ENCODE measurements at places on chromosomes 5 and 9. TPM values are rescaled to one million over a fixed set of nuclear protein-coding genes. Genes with fewer than 3 reads are reported as not detected.

Gene SV2C
- total RNA-seq = 0.32 TPM

DNA sequence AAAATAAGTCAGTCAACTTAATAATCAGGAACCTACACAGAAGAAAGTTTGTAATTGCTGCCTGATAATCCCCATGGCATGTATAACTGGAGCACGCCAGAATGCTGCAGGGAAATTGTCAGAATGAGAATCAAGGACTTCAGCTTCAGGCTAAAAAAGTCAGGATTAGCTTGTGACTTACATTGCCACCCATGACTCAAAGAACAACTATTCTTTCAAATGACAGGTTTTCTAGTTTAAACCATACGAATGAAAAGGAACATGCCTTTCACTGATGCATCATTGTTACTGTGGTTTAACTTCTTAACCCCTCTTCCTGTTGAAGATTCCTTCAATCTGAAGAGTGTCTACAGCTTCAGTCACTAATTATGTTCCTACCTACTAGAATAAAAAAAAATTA, 112.4 kb downstream of the ISL1 start:
- no peak overlapping the region for H3K4me3 ChIP-seq
- no peak overlapping the region for H3K27ac ChIP-seq
- H3K36me3 ChIP-seq = no peaks in the 10 kb centered on the region
- no peaks in the 10 kb centered on the region for H3K4me1 ChIP-seq
- H3K27me3 ChIP-seq = no peaks in the 10 kb centered on the region

DNA sequence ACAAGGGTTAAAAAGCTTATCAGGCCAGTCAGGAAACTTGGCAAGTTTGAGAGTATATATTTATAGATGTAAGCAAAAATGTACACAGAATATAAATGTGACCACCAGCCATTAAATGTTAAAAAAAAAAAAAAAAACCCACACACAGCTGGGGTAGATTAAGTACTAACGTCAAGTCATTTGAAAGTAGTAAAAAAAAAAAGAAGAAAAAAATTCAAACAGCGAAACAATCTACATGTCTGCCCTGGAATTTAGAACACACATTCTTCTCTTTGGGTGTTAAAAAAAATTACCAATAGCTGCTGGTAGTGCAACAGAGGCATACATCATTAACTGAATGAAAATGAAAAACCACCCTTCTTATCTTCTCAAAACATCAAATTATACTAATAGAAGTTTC, 269.7 kb downstream of the MLLT3 start:
- peaks cover 33% of the 10 kb centered on the region for H3K4me1 ChIP-seq
- peaks cover 46% of the 10 kb centered on the region for H3K36me3 ChIP-seq
- H3K27me3 ChIP-seq = no peaks in the 10 kb centered on the region
- H3K27ac ChIP-seq = no peak overlapping the region
- DNase-seq = no peak

DNA sequence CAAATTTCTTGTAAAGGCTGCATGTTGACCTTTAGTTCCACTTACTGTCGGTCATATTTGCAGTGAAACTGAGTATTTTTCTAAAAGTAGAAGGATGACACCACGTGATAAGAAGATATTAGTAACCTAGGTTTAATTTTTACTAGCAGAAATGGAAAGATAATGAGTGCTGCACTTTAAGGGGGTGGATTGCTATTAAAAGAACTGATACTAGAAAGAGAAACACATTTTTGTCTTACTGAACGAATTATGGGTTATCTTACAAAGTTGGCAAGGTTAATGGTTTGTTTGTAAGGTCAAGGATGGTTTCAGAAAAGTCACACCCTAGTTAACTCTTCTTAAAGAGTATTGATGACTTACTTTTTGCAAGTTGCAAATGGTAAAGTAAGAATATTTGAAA, 2.4 kb downstream of the MACIR start:
- DNase-seq = no peak
- H3K36me3 ChIP-seq = no peaks in the 10 kb centered on the region
- peak overlapping the region; percentile 42 for H3K4me3 ChIP-seq
- peaks cover 32% of the 10 kb centered on the region for H3K4me1 ChIP-seq

DNA sequence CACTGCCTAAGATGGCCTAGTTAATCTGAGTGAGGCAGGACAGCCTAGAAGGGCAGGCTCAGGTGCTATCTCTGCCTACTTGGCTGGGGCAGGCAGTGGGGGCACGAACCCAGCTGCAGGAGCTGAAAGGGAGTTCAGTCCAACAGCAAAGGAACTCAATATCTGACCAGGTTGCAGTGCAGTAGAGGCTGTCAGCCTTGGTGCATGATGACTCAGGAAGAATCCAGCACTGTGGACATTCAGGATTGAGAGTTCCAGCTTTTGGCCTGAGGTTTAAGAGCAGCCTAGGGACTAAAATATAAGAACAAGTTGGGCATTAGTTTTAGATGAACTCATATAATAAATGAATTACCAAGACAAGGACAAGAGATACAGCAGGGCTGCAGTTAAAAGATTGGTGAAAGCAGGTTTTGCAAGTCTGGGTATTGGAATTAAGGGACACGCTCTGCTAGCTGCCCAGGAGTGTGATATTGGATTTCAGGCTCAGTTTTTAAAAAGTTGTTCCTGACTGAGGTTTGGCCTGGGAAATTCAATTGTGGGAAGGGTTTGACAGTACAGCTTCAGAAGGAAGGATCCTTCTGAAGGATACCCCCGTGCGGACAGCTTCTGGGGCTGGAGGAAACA, 64.7 kb upstream of the ATG10 start:
- no peaks in the 10 kb centered on the region for H3K36me3 ChIP-seq
- H3K27me3 ChIP-seq = no peaks in the 10 kb centered on the region
- no peak for DNase-seq

Gene KIF2A
- 285 TPM for total RNA-seq

- H3K27me3 ChIP-seq = peaks cover 11% of the 10 kb centered on the region
- no peaks in the 10 kb centered on the region for H3K4me1 ChIP-seq
- no peak for DNase-seq
- no peaks in the 10 kb centered on the region for H3K36me3 ChIP-seq
These were observed 33.1 kb upstream of the MVB12B start for GRCh38 chr9:126293522-126293889.

Gene SLC45A2
- not detected for total RNA-seq

GRCh38 chr5:181024245-181025064, 15.6 kb upstream of the BTNL9 start:
- H3K4me3 ChIP-seq = no peak overlapping the region
- peaks cover 2% of the 10 kb centered on the region for H3K27me3 ChIP-seq
- DNase-seq = no peak
- no peaks in the 10 kb centered on the region for H3K4me1 ChIP-seq

Gene IL5
- 113 TPM for total RNA-seq

GRCh38 chr9:133572821-133573361, 36.3 kb downstream of the FAM163B start:
- H3K36me3 ChIP-seq = no peaks in the 10 kb centered on the region
- no peak overlapping the region for H3K4me3 ChIP-seq
- peaks cover 4% of the 10 kb centered on the region for H3K27me3 ChIP-seq
- no peaks in the 10 kb centered on the region for H3K4me1 ChIP-seq
- no peak for DNase-seq

DNA sequence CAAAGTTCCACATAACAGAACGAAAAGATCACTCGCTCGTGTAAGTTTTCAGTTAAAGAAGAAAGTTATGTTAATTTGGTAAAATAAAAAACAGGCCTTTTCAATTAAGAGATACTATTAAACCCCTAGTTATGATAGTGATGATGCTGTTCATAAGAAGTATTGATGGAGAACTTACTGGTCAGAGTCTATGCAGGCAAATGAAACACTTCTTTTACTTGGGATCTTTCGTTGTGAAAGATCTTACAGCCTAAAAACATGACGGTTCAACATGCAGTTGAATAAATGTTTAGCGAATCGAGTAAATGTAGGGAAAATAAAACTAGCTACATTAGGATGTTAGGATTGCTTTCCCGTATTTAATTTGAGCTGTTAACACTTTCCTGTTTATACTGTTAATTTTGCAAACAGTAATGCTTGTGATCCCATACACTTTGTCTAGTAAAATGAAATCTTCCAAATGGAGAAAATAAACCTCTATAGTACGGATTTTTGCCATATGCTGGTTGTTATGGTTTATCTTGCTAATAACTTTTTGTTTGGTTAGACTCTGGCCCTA, 2.0 kb downstream of the RHOBTB3 start:
- H3K36me3 ChIP-seq = no peaks in the 10 kb centered on the region
- DNase-seq = no peak
- no peak overlapping the region for H3K27ac ChIP-seq
- H3K4me1 ChIP-seq = peaks cover 20% of the 10 kb centered on the region
- H3K4me3 ChIP-seq = no peak overlapping the region

- no peaks in the 10 kb centered on the region for H3K27me3 ChIP-seq
- no peaks in the 10 kb centered on the region for H3K36me3 ChIP-seq
- H3K27ac ChIP-seq = no peak overlapping the region
- no peak for DNase-seq
These were observed 77.7 kb upstream of the NFIB start for GRCh38 chr9:14391620-14392019.

Gene DRD1
- not detected for total RNA-seq

Gene TSPAN17
- total RNA-seq = 33.9 TPM

DNA sequence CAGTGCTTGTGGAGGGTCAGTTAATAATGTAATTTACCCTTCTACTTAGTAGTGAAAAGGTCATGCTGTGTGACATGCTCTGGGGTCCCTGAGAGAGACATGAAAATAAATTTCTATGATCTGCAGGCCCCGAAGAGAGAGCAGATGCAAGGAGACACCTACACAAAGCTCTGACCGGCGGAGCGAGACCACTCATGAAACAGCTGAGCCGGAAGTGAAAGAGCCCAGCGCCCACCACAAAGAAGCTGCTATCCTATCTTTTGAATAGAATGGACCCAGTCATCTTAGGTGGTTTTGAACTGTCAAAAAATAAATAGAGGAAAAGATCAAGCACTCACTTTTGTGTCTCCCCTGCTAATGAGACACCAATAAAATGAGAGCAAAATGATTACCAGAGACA, 190.0 kb downstream of the MED10 start:
- H3K27ac ChIP-seq = no peak overlapping the region
- H3K27me3 ChIP-seq = no peaks in the 10 kb centered on the region
- no peak for DNase-seq
- peaks cover 4% of the 10 kb centered on the region for H3K4me1 ChIP-seq

Gene PCDHA12
- total RNA-seq = not detected

DNA sequence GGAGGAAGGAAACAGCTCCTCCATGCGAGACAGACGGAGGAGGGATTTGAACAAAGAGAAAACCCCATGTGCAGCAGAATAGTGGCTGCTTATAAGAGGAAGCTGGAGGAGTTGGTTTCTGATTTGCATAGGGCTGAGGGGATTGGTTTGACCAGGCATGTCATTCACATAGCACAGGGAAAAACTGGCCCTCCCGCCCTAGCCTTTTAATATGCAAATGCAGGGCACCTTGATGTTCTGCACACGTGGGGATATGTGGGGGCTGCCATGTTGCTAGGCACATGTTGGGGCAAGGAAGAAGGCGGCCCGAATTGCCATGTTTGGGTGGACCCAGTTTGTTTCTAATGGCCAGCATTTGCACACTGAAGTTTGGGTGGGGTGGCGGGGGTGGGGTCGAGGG, 42.2 kb downstream of the OSMR start:
- H3K27me3 ChIP-seq = peaks cover 10% of the 10 kb centered on the region
- H3K27ac ChIP-seq = no peak overlapping the region
- no peaks in the 10 kb centered on the region for H3K36me3 ChIP-seq
- no peak for DNase-seq
- no peak overlapping the region for H3K4me3 ChIP-seq
- no peaks in the 10 kb centered on the region for H3K4me1 ChIP-seq

GRCh38 chr5:109649318-109649717, 40.4 kb upstream of the MAN2A1 start:
- no peaks in the 10 kb centered on the region for H3K27me3 ChIP-seq
- no peak overlapping the region for H3K4me3 ChIP-seq
- DNase-seq = no peak
- H3K36me3 ChIP-seq = no peaks in the 10 kb centered on the region
- no peak overlapping the region for H3K27ac ChIP-seq

DNA sequence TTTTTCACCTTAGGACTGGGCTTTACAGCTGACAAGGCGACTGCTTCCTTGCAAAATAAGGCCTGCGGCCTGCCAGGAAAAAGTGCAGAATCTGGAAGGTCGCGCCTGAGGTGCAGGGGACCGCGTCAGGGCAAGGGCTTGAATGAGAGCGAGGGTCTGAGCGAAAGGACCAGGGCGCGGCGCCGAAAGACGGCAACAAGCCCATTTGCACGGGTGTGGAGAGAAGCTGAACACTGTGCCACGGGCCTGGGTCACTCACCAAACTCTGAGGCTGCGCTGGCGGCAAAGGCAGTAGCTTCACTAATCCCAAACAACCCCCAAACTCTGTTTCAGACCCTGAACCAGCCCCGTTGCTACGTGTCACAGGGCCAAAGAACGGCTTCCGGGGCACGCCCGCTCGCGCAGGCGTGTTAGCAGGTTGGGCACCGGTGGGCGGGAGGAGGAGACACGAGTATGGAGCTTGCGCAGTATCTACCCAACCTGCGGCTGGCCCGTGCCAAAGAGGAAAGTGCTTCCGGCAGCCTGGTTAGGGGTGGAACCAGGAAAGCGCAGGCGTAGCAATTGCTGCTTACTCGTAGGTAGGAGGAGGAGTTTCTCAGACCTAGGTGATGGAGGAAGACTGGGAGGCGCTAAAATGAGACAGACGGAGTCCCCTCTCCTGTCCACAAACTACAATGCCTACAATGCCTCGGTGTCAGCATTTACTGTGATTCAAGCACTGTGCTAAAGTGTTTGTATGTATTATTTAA, at the start of the genes KCTD16 and YIPF5:
Gene KCTD16, plus strand, starts transcription at position 598 of the 749 bp plus-strand sequence.
Gene YIPF5, minus strand, starts transcription at position 384 of the 749 bp plus-strand sequence. CDS start 704 bp downstream, outside the sequence.
- H3K4me3 ChIP-seq = peak within 1 kb of the TSS; percentile 99
- H3K27me3 ChIP-seq = peaks cover 12% of the 10 kb centered on the region
- H3K27ac ChIP-seq = peak within 1 kb of the TSS; percentile 93

GRCh38 chr5:54329731-54330709, 19.6 kb upstream of the ARL15 start:
- H3K4me1 ChIP-seq = peaks cover 6% of the 10 kb centered on the region
- H3K27ac ChIP-seq = no peak overlapping the region
- H3K36me3 ChIP-seq = no peaks in the 10 kb centered on the region
- H3K27me3 ChIP-seq = peaks cover 7% of the 10 kb centered on the region
- no peak for DNase-seq
- no peak overlapping the region for H3K4me3 ChIP-seq

DNA sequence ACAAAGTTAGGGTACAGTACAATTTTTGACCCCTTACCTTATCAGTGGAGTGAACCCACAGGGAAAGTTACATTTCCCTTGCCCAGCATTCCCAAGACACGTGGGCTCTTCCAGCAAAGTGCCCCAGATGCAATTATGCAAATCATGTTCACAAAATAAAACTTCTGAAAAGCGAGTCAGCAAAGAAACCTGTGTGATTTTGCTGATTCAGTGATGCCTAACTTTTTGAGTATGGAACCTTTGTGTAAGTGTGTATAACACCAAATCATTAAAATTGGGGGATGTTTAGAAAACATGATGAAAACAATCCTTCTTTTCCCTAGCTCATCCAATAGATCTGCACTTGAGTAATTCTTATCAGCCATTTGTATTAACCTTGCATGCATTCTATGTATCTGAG, 52.6 kb downstream of the SH3RF2 start:
- DNase-seq = no peak
- H3K4me3 ChIP-seq = no peak overlapping the region
- no peak overlapping the region for H3K27ac ChIP-seq
- peaks cover 13% of the 10 kb centered on the region for H3K27me3 ChIP-seq
- H3K4me1 ChIP-seq = no peaks in the 10 kb centered on the region
- no peaks in the 10 kb centered on the region for H3K36me3 ChIP-seq
